ENCODE measurements at places on chromosomes 5 and 9.

- DNase-seq: no peak
Observed at GRCh38 chr5:155307229-155307628, 293.7 kb downstream of the KIF4B start.

- DNase-seq: no peak
Observed at GRCh38 chr5:123582550-123583285, 70.7 kb downstream of the CSNK1G3 start.

- no peak for DNase-seq
Observed at GRCh38 chr5:91794455-91794854, 411.3 kb upstream of the ARRDC3 start.

- DNase-seq: no peak
Observed at GRCh38 chr5:123350742-123351141, 72.5 kb downstream of the CEP120 start.

- no peak for DNase-seq
Observed at GRCh38 chr9:21598749-21599148, 116.6 kb upstream of the IFNE start.

DNA sequence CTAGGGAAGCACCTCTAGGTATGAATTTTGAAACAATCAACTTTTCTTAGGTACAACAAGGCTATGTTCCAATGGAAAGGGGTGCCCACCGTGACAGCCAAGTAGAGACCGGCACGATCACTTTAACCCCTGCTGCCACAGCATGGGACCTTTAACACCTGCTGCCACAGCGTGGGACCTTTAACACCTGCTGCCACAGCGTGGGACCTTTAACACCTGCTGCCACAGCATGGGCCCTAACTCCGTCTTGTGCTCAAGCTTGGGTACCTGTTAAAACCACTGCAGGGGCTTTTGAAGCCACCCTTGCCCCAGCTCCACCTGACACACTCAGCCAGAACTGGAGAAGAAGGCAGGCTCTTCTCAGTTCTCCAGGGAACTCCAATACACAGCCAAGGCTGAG is 18.2 kb upstream of the MXD3 start:
- no peak for DNase-seq

DNA sequence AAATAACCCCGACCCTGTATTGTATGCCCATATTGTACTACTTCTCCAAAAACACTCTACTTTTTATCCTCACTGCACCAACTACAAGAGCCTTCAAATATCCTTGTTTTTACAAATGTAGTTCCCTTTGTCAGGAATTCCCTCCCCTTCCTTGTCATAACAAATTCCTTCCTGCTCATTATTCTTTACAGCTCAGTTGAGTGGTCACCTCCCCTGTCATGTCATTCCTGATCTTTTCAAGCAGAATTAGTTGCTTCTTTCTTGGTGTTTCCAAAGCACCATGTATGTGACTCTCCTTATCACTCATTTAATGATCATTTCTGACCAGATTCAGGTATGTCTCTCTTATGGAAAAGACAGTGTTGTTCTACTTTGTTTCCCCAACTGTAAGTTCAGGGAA is 194.2 kb upstream of the SMC2 start:
- no peak for DNase-seq

- DNase-seq: no peak
Observed at GRCh38 chr9:87803623-87804345, 77.9 kb downstream of the CTSL start.

- no peak for DNase-seq
Observed at GRCh38 chr9:114048533-114049415, 29.3 kb downstream of the AMBP start.

DNA sequence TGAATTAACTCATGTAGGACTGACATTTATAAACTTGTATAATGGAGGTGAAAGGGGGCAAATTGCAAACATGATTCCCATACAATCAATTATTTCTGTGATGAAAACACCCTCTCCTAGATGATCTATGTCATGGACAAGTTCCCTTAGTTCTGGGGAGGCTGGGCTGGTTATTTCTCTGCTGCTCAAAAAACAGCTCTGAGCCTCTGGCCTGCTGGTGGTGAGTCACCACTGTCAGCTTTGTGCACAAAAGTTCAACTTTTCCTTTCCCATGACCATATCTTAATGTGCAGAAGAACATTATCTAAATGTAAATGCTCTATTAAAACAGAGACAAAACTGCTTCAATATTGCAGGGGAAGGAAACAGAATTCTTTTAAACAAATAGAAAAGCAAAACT is 85.0 kb downstream of the HMHB1 start:
- DNase-seq: no peak

Data from CD4-positive, alpha-beta T cell (primary cell).